NCI-H1417 (cell line): ENCODE measurements at places on chromosomes 6 and 20.

GRCh38 chr6:166351715-166352285 lies 9.5 kb upstream of the SFT2D1 start:
- DNase-seq = no peak

DNA sequence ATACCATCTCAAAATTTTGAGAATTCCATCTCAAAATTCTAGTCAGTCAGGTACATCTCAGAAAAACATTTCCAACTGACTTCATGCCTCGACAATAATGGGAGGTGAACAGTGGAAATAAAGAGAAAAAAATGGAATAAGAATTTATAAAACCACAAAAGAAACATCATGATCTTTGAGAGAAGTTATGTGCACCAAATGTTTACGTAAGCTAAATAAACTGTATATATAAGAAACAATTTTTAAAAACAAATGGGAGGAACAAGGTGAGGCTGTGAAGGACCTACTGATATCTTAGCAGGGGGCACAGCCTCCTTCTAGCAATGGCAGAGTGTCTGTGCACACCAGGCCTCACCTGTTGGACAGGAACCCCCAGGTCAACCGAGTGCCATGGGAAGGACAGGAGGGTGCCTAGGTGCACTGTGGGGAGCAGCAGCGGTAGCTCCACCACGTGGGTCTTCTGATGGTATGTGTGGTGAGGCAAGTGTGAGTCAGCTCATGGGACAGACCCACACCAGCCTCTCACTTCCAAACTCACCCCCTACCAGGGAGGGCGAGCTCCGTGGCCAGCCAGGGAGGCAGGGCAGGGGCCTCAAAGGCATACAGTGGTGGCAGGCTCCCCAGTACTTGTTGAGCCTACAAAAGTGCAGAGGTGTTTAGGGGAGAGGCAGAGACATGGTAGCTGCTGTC lies 23.2 kb downstream of the DIDO1 start:
- DNase-seq = no peak

DNA sequence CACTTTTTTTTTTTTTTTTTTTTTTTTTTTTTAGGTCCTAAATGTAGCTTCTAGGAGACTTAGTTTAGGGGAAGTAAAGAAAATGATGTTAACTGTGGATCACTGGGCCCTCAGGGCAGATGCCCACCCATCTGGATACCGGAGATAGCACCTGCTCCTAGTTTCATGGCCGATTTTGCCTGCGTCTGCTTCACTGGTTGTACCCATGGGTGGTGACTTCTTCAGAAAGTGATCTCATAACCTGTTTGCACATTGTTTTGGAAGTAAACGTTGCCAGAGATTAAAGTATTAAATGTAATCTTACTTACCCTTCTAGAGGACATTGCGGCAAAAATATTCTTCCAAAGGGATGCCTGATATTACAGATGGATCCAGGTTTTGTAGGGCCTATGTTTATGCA lies 79.8 kb upstream of the SGK1 start:
- DNase-seq = no peak

DNA sequence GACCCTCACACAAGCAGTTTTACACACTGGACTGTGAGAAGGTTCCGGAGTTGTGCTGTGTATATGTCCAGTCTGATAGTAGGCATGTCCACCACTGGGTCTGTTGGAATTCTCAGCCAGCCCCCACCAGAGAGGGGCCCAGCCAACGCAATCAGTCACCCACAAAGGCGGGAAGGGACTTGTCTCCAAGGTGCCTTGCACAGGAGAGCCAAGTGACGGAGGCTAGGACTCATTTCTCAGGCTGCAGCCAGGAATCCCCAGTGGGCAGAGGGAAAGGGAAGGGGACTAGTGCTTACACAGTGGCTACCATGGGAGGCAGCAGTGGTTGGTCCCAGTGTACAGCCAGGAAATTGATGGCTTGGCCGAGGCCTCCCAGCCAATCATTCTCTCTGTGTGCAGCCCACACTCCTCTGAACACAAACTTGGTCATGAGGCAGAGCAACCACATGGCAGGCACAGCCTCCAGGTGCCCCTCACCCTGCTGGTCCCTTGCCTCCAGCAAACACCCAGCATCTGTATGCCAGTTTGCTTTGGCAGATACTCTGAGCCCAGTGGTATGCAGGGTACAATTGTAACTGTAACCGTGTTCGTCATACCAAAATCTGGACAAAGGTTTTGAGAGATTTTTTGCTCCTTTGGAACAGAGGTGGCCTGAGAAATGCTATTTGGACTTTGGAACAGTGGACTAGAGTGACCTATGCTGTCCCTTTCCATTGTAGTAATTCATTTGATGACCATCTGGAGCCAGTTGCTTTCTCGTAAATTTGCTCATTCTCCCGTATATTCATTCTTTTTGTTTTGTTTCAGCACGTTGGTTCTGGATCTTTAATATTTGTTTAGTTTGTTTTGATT lies 72.9 kb upstream of the MYL9 start:
- DNase-seq = peak; percentile 60

DNA sequence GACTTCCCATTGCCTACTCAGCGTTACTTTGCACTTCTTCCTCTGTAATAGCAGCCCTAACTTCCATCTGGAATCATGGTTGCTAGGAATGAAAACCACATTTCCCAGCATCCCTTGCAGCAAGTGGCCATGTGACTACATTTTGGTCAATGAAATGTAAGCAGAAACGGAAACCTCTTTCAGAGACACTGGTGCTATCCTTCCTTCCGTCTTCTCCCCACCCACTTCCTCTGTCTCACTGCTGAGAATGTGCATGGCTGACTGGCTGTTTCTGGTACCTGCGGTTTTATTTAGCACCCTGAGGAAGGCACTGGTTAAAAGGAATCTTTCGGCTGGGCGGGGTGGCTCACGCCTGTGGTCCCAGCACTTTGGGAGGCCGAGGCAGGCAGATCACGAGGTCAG lies 107.4 kb downstream of the SCML4 start:
- no peak for DNase-seq

DNA sequence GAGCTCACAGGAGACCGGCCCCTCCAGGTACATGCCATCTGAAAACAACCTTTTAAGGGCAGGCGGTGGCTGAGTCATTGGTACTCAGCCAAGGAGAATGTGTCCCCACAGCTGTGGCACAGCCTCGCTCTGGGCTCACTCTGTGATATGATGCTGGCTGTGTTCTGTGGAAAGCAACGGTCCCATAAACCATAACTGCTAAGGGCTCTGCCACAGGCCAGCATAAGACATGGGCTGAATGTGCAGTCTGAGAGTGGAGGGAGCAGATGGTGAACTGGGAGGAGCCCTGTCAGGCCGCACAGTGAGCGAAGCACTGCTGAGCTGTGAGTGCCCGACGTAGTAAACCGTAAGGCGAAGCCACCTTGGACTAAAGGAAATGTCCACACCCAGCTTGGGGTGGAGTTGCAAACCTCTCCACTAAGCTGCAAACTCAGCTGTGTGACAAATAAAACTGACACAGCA lies 375.8 kb downstream of the THBS2 start:
- DNase-seq = no peak

- no peak for DNase-seq
Measured at GRCh38 chr20:33450867-33451266, 7.3 kb upstream of the SNTA1 start.

DNA sequence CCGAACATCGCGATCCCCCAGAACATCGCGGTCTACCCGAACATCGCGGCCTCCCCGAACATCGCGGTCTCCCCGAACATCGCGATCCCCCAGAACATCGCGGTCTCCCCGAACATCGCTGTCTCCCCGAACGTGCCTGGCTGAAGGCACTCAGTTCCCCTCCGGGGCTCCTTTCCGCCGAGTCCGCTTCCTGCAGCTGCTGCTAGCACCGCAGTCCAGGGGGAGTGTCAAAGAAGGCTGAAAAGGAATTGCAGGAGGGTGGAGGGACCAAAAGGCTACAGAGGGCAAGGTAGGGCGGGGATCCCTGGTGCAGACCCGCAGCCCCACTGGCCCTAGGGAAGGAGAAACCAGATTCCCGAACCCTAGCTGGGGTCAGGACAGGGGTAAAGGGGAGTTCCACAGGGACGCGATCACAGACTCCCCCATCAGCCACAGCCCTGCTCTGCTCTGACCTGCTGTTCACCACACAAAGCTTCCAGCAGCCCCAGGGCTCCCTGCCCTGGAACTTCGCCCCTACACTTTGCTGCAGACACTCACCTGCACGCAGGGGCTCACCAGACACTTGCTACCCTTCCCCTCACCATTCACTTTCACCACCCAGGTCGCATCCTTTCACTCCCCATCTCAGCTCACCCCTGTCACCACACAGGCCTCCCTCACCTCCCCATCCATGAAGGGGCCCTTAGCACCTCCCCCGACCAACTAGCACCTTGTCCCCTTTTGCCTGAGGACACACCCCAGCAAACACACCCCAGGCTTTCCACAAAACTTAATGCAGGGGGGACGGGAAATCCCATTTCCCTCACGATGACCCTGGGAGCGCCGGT lies 1.7 kb downstream of the ULBP1 start:
- peak; percentile 21 for DNase-seq

GRCh38 chr6:124962639-124963415 lies 590 bp downstream of the RNF217 start:
- DNase-seq = peak; percentile 72

DNA sequence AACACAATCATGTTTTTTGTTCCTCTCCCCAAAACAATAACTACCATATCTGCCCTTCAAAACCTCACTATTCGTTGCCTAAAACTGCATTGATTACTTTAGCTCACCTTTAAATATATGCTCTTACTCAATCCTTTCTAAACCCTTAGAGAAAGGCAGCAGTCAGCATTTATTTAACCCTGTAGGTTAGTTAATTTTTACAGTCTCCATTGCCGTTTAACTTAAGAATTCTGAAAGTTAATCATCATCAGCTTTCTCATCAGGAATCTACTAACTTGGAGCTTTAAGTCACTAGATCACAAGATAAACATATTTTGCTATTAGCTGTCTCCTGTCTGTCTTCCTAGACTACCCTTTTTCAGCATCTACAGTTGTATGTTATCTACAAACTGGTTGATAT lies 991.9 kb downstream of the EPHA7 start:
- DNase-seq = no peak

DNA sequence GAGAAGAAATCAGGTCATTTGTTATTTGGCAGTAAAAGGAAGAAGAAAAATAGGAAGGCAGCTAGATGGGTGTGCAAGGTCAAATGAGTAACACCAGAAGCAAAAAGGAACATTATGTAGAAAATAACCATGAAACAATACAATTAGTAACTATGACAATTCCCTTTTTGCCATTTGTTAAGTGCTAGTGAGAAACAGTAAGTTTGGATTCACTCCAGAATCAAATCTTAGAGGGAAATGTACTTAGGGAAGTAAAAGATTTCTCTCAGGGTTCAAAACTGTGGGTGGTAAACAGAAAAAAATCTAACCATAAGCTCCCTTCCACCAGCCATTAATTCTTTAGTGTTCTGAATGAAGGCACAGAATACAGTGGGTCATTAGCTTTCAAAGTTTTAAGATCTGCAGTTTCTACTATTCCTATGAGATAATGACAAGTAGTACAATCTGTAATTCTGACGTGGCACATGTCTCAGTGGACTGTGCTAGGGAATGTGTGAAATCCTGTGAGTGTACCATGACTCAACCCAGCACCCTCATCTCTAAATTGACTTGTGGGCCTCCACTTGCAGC lies 17.1 kb downstream of the REPS1 start:
- no peak for DNase-seq

DNA sequence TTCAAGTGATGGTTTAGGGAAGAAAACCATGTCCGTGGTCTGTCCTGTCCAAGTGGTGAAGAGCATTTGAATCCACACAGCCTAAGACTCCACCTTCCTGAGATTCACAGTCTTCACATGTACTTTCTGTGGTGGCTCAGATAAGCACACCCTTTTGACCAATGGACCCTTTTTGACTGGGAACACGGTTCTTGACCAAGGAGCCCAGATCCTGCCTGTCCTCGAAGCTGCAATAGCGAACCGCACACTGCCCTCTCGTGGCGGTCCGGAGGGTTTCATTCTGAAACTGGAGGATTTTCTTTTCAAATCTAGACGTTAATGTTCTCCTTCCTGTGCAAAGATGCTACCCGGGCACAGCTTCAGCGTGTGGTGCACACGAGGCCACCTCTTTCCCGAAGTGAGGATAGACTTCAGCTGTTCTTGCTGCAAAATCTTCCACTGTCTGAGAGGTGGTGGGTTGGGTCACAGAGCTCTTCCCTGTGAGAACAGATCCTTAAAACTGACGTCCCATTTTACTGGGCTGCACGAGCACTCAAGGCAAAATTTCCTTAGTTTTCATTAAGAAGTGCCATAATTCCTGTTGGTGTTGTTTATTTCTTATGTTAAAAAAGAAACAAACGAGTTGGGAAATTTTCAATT lies 90.5 kb downstream of the SYNJ2 start:
- peak; percentile 79 for DNase-seq

DNA sequence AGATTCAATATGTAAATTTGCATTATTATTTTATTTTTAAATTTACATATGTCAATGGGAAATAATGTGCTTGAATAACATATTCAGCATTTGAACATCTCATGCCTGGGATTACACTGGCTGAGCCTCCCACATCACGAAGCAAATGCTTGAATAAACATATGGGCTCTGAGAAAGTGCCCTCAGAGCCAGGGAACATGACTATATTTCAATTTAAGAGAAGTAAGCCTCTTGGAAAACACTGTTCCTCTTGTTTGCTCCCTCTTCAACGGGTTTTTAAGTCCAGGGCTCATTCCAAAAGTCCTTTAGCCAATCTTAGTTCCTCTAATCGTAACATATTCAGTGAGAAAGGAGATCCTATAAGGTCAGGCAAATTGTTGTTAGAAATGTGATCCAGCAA lies 122.0 kb downstream of the GMPR start:
- no peak for DNase-seq

- peak; percentile 27 for DNase-seq
Measured at GRCh38 chr6:40640599-40641227, 53.5 kb upstream of the LRFN2 start.

DNA sequence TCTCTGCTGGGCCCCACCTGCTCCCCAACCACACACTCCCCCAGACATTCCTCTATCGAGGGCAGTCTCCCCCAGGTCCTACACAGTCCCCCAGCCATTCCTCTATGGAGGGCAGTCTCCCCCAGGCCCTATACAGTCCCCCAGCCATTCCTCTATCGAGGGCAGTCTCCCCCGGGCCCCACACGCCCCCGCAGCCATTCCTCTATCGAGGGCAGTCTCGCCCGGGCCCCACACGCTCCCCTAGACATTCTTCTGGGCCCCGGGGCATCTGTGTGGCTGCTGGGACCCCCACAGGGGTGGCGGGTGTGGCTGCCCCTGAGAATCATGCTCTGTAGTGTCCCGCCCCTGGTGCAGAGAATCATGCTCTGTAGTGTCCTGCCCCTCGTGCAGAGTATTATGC lies 43.6 kb upstream of the BHLHE23 start:
- DNase-seq = no peak

- no peak for DNase-seq
Measured at GRCh38 chr6:5174756-5175549, 85.8 kb downstream of the LYRM4 start.

- DNase-seq = no peak
Measured at GRCh38 chr20:48143435-48144081, 358.3 kb upstream of the SULF2 start.

DNA sequence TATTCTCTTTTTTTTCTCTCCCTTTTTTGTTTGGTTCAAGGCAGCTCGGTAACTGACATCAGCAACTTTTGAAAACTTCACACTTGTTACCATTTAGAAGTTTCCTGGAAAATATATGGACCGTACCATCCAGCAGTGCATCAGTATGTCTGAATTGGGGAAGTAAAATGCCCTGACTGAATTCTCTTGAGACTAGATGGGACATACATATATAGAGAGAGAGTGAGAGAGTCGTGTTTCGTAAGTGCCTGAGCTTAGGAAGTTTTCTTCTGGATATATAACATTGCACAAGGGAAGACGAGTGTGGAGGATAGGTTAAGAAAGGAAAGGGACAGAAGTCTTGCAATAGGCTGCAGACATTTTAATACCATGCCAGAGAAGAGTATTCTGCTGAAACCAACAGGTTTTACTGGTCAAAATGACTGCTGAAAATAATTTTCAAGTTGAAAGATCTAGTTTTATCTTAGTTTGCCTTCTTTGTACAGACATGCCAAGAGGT lies 10.6 kb downstream of the HEY2 start:
- no peak for DNase-seq
